Stimulated activated CD4-positive, alpha-beta T cell treated with anti-CD3 and anti-CD28 coated beads, Interleukin-4, amount 100 ng/mL, for 1 hour (primary cell): ENCODE measurements at places on chromosomes 7 and 10.
A peak's percentile ranks its signal among the peaks of the same experiment; 100 is the strongest.

GRCh38 chr10:80421050-80421706 lies 12.8 kb downstream of the PRXL2A start:
- DNase-seq = no peak

DNA sequence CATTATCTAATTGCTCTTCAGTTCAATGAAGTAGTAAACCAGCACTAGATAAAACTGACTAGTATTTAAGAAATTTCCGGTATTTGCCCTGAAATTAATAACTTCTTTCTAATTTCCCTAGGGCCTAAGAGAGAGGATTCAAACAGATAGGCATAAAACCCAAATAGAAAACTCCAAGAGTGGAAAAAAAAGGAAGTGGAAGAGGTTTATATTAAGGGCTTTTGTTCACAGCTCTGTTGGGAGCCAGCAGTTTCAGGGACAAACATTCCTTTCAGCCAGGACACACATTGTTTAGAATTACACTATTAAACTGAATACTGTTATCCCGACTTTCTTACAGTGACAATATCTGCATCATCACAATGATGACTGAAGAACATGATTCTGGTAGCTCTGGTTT lies 3.6 kb downstream of the ODAD2 start:
- DNase-seq = no peak

GRCh38 chr10:124283215-124283948 lies 135.3 kb downstream of the OAT start:
- DNase-seq = no peak

GRCh38 chr7:88185650-88186049 lies 34.2 kb downstream of the SRI start:
- DNase-seq = no peak

DNA sequence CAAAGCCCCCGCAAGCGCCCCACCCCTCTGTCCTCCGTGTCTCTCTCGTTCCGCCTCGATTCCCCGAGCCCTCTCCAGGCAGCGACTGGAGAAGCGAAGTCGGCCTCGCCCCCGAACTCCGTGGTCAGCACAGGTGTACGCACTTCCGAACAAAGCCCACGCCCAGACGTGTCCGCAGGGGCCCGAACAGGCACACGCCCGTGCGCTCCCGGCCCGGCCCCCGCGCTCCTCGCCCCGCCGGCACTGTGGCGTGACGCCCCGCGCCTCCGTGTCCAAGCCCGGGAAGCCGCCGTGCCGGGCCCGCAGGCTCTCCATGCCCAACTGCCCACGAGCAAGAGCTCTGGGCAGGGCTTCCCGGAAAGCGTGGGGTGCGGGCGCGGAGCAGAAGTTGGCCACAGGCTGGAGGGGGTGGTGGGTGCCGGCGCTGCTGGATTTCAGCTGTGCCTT lies 662 bp downstream of the NRCAM start:
- DNase-seq = peak; percentile 10

- DNase-seq = no peak
These were observed 173.3 kb upstream of the TNS3 start for GRCh38 chr7:47755248-47755647.

GRCh38 chr10:91163869-91164474 lies 56.5 kb upstream of the PCGF5 start:
- DNase-seq = peak; percentile 68

DNA sequence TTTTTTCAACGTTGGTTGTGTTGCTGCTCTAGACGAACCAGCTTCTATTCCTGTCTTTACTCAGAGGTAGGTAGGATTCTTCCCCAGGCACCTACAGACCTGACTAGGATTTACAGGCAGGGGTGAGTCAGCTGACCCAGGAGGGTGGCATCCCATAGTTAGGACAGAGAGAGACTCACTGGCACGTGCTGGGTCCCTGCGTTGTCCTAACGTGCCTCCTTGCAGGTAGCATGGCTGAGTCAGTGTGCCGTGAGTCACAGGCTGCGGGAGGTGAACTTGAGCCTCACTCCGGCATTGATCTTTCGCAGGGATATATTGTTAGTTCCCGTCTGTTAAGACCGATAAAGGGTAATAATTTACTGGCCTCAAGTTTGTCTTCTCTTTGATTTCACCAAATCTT lies 96.5 kb downstream of the PFKFB3 start:
- DNase-seq = peak; percentile 24

DNA sequence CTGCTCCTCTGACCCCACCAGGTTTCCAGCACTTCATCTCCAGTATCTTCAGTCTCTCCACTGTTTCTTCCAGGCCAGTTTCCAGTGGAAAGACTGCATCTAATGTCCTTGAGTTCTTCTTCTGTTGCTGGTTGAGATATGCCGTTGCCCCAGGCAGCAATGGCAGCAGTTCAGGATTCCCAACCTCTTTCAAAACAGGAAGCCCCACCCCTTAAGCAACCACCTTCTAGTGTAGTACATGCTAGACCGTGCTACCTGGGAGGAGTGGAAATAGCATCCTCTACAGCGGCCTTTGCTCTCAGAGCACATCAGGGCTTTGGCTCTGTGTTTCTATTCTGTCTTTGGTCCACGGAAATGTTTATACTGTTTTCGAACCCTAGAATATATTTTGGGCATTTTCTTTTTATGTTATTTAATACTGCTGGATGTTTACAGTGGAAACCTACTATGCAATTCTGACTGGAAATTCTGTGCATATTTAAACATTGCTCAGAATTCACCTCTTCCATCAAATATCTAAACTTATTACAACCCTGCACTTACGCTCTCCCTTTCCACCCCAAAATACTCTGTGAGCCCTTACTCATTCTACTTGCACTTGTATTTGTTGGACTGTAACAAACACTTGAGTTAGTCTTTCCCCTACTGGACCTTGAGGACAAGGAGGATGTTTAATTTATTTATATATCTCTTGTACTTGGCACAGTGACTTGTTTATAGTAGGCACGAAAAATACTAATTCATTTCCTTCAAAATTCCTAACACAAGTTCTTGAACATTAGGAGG lies 8.5 kb upstream of the BPGM start:
- no peak for DNase-seq

- no peak for DNase-seq
These were observed 66.1 kb downstream of the LSMEM1 start for GRCh38 chr7:112546723-112547513.

DNA sequence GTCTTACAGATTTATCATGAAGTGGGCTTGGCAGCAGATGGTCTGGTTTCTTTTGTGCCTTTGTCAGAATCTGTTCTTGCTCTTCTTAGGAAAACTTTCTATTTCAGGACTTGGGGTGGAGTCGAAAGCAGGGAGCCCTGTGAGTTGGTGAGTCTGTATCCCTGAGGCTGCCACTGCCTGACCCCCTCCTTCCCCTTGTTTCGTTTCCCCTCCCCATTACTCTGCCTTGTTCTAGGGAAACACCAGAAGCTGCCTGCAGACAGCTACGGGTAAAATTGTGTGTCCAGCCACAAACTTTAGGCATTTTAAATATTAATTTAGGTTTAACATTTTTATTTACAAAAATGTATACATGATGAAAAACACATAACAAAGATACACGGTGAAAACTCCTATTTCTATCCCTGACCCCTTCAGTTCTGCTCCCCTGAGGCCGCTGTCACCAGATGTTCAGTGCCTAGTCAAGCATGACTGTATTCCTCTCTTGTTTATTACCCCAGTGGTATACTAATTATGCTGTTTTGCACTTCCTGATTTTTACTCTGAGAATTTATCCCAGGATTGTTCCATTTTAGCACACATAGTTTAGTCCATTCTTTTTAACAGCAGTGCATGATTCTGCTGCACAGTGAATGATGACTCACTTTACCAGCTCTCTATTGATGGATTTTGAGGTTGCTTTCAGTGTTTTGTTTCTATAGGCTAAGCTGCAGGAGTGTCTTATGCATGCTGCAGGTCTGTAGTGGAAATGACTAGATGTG lies 9.1 kb downstream of the TSPAN14 start:
- DNase-seq = no peak

DNA sequence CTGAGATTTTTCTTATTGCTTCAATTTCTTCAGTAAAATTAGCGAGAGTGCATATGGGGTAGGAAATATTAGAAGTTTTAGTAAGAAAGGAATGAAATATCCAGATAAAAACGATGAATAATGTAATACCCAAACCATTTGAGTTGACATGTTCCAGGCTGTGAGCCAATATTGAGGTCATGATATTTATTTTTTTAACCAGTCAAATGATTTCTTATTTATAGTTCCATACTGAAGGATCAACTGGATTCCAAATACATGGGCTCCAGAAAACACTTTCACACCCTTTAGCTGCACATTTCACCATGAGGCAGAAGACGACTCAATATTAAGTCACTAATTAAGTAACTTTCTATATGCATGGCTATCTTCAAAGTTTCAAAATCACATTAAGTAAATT lies 312.5 kb downstream of the PPP1R3A start:
- no peak for DNase-seq

- no peak for DNase-seq
These were observed 39.2 kb upstream of the DMTF1 start for GRCh38 chr7:87113077-87113476.

- DNase-seq = no peak
These were observed 117.9 kb downstream of the NKX6-2 start for GRCh38 chr10:132668048-132668394.

- no peak for DNase-seq
These were observed 33.4 kb downstream of the TAS2R41 start for GRCh38 chr7:143510854-143511592.

DNA sequence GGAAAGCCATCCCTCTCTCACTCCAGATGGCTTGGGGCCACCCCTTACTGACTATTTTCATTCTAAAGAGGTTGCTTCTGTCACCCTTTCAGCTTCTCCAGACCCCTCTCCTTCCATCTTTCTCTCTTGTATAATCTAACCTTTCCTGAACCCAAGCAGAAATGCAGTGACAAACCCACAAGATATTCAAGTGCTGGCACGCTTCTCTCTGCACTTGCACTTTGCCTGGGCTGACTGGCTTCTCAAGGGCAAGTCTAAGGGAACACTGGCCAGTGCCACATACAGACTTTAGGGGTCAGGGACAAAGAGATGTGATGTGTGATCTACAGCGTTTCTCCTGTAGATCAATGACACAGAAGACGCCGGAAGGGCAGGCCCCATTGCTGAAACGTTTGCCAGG lies 150.4 kb upstream of the LANCL2 start:
- no peak for DNase-seq

DNA sequence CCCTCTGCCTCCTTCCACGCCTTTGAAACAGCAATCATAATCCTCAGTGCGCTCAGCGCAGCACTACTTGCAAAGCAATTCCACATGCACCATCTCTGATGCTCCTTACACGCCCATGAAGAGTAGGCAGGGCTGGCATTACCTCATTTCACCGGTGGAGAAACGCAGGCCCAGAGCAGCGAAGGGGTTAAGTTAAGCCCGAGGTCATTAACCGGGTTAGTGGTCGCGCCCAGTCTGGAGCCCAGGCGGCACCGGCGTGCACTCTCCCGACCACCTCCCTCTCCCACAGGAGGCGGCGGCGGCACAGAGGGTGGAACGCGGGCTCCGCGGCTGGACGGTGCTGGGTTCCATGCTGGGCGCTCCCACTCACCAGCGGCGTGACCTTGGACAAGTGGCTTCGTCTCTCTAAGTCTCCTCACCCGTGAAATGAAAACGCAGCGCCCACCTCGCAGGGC lies 515 bp downstream of the FASTK start:
- DNase-seq = no peak
